Neural crest cell (in vitro differentiated cells): ENCODE measurements at places on chromosomes 12 and 14. TPM values are rescaled to one million over a fixed set of nuclear protein-coding genes. Genes with fewer than 3 reads are reported as not detected.
A peak's percentile ranks its signal among the peaks of the same experiment; 100 is the strongest.

Gene LBHD2
- not detected in 2 replicates for total RNA-seq

Gene AICDA
- not detected in 2 replicates for total RNA-seq

DNA sequence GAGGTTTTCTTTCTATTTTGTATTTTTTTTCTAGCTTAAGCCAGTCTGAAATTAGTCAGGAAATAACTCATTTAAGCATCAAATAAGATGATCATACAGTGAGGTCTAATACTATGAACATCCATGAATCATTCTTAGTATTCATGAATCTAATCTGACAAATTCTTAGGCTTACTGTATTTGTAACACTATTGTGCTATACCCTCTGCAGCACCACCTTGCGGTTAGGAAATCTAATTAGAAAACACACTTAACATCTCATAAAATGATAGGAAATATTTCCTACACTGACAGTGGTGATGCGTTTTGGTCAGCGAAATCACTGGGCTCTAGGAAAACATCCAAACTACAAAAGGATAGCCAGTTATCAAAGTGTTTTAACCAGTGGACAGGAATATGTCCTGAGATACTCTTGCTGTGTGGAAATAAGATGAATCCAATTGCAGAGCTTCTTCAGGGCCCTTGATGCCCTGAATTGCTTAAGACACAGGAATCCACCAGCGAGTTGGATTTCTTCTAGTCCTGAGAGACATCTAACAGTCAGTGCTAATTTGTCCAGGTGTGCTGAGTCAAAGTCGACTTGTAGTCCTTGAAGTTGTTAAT, 109.3 kb upstream of the MYF6 start:
- H3K27me3 ChIP-seq: no peaks in the 10 kb centered on the region
- no peaks in the 10 kb centered on the region for H3K36me3 ChIP-seq
- H3K27ac ChIP-seq: no peak overlapping the region

GRCh38 chr12:60201891-60202290, 606.1 kb downstream of the SLC16A7 start:
- no peak overlapping the region for H3K27ac ChIP-seq
- no peak for DNase-seq
- H3K4me3 ChIP-seq: no peak overlapping the region
- H3K27me3 ChIP-seq: no peaks in the 10 kb centered on the region
- no peaks in the 10 kb centered on the region for H3K4me1 ChIP-seq
- no peaks in the 10 kb centered on the region for H3K36me3 ChIP-seq

Gene IGF1
- not detected in 2 replicates for total RNA-seq

- no peak overlapping the region for H3K4me3 ChIP-seq
- no peak overlapping the region for H3K27ac ChIP-seq
- H3K36me3 ChIP-seq: no peaks in the 10 kb centered on the region
- peaks cover 95% of the 10 kb centered on the region for H3K27me3 ChIP-seq
These were observed 7.8 kb downstream of the WNT1 start for GRCh38 chr12:48985901-48986300.

GRCh38 chr12:33710548-33710947, 270.9 kb upstream of the SYT10 start:
- DNase-seq: no peak
- H3K27ac ChIP-seq: no peak overlapping the region
- H3K27me3 ChIP-seq: peaks cover 3% of the 10 kb centered on the region
- no peak overlapping the region for H3K4me3 ChIP-seq
- no peaks in the 10 kb centered on the region for H3K4me1 ChIP-seq

- peaks cover 18% of the 10 kb centered on the region for H3K4me1 ChIP-seq
- no peak overlapping the region for H3K4me3 ChIP-seq
- DNase-seq: no peak
- no peaks in the 10 kb centered on the region for H3K27me3 ChIP-seq
- peaks cover 2% of the 10 kb centered on the region for H3K36me3 ChIP-seq
These were observed 16.9 kb downstream of the TAOK3 start for GRCh38 chr12:118355843-118356242.

GRCh38 chr12:91986084-91986483, 159.6 kb downstream of the BTG1 start:
- no peak for DNase-seq
- no peaks in the 10 kb centered on the region for H3K36me3 ChIP-seq
- peak overlapping the region; percentile 90 for H3K27ac ChIP-seq
- H3K4me3 ChIP-seq: no peak overlapping the region
- H3K4me1 ChIP-seq: peaks cover 51% of the 10 kb centered on the region

GRCh38 chr12:5746036-5746908, 198.8 kb downstream of the ANO2 start:
- no peak for DNase-seq
- H3K36me3 ChIP-seq: no peaks in the 10 kb centered on the region
- no peaks in the 10 kb centered on the region for H3K27me3 ChIP-seq
- no peak overlapping the region for H3K4me3 ChIP-seq

Gene MYH6
- total RNA-seq: not detected in 2 replicates

Gene RXYLT1
- 20.2 and 20.8 TPM in 2 replicates for total RNA-seq

Gene ELK3
- total RNA-seq: 19.0 and 24.3 TPM in 2 replicates

Gene CISTR
- total RNA-seq: 0.61 TPM in 1 of 2 replicates, not detected in the other

DNA sequence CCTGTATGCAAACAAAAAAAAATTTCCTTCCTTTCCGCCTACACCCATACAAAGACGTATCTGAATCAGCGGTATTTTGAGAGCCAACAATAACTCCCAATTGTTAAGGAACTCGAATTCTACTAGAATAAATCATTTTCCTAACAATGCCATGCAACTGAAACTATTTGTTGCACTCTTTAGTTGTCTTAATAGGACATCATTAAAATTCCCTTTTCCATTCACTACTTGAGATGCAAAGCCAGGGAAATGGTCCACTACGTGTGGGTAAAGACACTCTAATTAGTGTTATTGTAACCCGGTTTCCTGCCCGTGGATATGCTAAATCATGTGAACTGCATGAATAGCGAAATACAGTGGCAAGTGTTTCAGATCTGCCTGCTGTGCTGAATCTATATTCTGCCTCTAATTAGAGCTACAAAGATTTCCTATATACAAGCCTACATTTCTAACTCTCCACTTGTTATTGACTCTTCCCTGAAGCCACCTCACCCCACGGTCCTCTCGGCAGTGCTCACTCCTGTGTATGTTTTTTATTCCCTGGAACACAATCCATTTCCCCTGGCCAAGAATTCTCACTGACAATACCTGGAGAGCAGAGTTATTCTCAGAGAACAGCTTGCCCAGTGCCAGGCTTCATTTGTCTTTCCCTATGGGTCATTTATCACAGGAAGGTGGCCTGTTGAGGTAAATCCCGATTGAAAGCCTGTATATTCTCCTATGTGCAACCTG, 168.3 kb downstream of the PAWR start:
- no peak overlapping the region for H3K27ac ChIP-seq
- H3K27me3 ChIP-seq: no peaks in the 10 kb centered on the region
- no peak overlapping the region for H3K4me3 ChIP-seq
- DNase-seq: no peak
- no peaks in the 10 kb centered on the region for H3K36me3 ChIP-seq
- H3K4me1 ChIP-seq: peaks cover 7% of the 10 kb centered on the region

DNA sequence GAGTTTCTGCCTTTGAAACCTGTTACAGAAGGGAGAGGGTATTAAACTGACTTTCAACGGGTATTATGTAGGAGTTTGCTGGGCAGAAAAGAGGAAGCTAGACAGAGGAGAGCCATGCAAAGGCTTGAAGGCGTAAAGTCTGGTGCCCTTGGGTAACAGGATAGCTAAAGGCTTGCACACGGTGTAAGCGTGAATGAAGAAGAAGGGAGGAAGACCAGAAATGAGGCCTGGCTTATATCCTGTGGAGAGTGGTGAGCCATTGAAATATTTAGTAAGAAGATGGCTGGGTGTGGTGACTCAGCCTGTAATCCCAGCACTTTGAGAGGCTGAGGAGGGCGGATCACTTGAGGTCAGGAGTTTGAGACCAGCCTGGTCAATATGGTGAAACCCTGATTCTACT, 22.6 kb downstream of the SUDS3 start:
- no peak for DNase-seq
- no peaks in the 10 kb centered on the region for H3K4me1 ChIP-seq
- H3K27ac ChIP-seq: no peak overlapping the region
- H3K4me3 ChIP-seq: no peak overlapping the region

GRCh38 chr12:2449586-2449985, 345.2 kb upstream of the FKBP4 start:
- H3K27me3 ChIP-seq: no peaks in the 10 kb centered on the region
- H3K4me1 ChIP-seq: no peaks in the 10 kb centered on the region
- no peak for DNase-seq
- H3K27ac ChIP-seq: no peak overlapping the region
- no peaks in the 10 kb centered on the region for H3K36me3 ChIP-seq

DNA sequence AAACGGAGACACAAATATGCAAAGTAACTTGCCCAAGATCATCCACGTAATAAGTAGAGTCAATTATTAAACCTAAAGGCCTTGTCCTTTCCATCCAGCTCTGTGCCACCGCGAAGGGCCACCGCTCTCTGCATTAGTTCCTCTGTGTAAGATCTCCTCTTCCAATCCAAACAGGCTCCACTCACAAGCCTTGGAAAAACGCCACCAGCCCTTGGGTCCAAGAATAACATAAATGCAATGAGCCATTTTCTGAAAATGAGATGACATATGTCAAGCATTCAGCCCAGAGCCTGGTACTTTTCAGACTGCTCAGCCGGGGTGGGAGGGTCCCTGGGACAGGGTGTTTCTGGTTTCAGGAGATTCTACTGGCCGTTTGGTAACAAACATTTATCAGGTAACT, 30.0 kb downstream of the DGLUCY start:
- DNase-seq: no peak
- no peaks in the 10 kb centered on the region for H3K27me3 ChIP-seq
- H3K27ac ChIP-seq: no peak overlapping the region
- H3K4me1 ChIP-seq: peaks cover 5% of the 10 kb centered on the region

DNA sequence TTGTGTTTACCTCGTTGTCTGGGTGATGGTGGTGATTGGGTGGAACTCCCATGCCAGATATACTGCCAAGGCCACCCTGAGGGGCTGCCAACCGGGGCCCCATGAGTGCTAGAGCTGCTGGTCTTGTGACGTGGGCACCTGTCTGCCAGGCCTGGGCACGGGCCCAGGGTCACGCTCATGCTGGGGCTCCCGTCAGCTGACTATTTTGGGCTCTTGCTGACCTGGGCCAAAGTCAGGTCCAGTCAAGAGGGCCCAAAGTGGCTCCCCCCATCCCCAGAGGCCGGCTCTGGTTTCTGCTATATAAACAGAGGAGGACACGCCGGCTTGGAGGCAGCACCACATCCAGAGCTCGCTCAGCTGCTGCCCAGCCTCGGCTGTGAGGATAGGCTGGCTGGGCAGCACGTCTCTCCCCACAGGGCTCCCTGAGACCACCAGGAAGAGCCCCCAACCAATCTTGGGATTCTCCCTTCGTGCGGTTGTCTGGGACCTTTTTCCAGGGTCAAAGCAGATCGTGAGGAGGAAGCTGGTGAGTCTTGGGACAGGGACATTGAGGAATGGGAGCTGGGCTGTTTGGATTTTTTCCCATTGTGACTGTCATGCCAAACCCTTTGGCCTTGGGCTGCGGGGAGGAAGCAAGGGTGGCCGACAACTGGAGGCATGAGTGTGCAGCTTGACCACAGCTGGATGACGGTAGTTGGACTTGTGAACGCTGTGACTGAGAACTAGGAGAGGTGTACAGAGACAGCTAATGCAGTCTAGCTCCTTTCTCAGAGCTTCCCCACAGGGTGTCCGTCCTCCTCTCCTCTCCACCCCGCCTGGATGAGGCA, 7.6 kb upstream of the NR4A1 start:
- no peaks in the 10 kb centered on the region for H3K27me3 ChIP-seq
- peaks cover 42% of the 10 kb centered on the region for H3K4me1 ChIP-seq
- no peak overlapping the region for H3K4me3 ChIP-seq
- no peak for DNase-seq
- H3K27ac ChIP-seq: peak overlapping the region; percentile 83
- H3K36me3 ChIP-seq: no peaks in the 10 kb centered on the region

GRCh38 chr14:36583893-36584811, 1.7 kb upstream of the NKX2-8 start:
- no peak for DNase-seq
- H3K27me3 ChIP-seq: peaks cover 79% of the 10 kb centered on the region
- H3K4me3 ChIP-seq: no peak overlapping the region
- H3K36me3 ChIP-seq: no peaks in the 10 kb centered on the region

GRCh38 chr12:1302201-1302870, 292.0 kb downstream of the FBXL14 start:
- H3K36me3 ChIP-seq: peaks cover 32% of the 10 kb centered on the region
- no peak overlapping the region for H3K27ac ChIP-seq
- no peaks in the 10 kb centered on the region for H3K27me3 ChIP-seq
- H3K4me3 ChIP-seq: no peak overlapping the region
- DNase-seq: no peak
- peaks cover 19% of the 10 kb centered on the region for H3K4me1 ChIP-seq

GRCh38 chr12:108115123-108116121, 13.7 kb upstream of the WSCD2 start:
- no peak overlapping the region for H3K4me3 ChIP-seq
- H3K36me3 ChIP-seq: no peaks in the 10 kb centered on the region
- peaks cover 23% of the 10 kb centered on the region for H3K4me1 ChIP-seq
- H3K27ac ChIP-seq: no peak overlapping the region
- H3K27me3 ChIP-seq: no peaks in the 10 kb centered on the region

DNA sequence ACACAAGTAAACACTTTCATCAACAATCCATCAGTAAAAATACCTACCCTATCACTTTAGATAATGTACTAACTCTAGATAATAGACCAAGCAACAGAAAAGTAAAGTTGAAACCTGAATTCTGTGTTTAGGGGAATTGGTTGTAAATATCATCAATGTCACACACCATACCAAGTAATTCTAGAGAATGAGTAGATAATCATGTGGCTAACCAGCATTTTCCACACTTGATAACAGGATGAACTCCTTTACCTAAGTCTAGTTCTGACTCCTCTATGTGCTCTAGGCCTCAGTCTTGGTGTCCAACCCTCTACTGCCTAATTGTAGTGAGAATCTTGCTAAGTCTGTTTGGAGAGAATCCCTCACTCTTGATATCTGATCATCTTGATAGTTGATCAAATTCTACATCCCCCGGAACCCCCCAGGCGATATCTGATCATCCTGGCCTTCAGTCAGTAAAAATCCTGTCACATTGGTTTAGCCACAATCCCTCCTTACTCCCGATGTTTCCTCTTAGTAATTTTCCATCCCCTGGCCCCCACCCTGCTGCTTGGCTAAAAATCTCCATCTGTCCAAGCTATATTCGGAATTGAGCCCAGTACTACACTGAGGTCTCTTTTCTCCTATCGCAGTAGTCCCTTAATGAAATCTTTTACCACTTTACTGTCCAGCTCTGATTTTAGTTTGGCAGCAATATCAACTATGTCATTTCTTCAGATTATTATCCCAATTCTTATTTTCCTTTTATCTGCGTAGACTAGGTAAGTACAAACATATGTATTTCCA, 3.4 kb upstream of the SLCO1A2 start:
- peaks cover 8% of the 10 kb centered on the region for H3K36me3 ChIP-seq
- no peaks in the 10 kb centered on the region for H3K27me3 ChIP-seq

DNA sequence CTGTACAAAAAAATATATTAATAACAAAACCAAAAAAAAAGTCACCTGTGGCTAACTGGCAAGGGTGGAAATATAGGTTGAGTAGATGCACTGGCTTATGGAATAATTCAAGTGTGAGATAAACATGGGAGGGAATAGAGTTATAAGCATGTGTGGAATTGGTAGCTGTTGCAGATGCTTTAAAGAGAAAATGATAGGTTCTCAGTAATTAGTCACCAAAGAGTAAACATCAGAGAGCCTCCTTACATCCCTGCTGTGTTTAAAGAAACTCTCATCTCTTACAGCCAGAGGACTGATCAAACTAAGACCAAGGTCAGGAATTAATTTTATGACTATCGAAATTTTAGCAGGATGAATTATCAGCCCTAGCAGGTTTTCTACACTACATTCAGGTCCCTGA, 70.5 kb downstream of the EGLN3 start:
- H3K27me3 ChIP-seq: no peaks in the 10 kb centered on the region
- no peak overlapping the region for H3K27ac ChIP-seq
- peaks cover 11% of the 10 kb centered on the region for H3K36me3 ChIP-seq
- H3K4me3 ChIP-seq: no peak overlapping the region
- DNase-seq: no peak
- H3K4me1 ChIP-seq: no peaks in the 10 kb centered on the region
